Left ventricle myocardium superior (tissue), 1 donor: ENCODE measurements at places on chromosomes 3 and 15.

GRCh38 chr15:75661100-75661755, 13.5 kb downstream of the SNX33 start:
- peak; percentile 89 for DNase-seq

DNA sequence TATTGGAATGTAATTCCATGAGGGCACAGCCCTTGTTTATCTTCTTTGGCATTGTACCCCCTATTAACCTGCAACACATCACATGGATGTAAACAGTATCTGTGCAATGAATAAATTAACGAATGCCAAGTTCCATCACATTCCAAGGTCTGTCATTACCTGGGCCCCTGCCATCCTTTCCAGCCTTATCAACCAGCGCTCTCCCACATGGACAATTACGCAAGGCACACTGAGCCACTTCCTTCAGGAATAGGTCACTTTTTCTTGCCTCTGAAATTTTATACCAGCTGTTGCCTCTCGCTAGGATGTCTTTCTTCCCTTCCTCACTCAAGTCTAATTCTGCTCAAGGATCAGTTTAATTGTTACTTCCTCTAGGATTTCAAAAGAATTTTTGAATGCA, 1051.8 kb upstream of the CFAP20DC start:
- peak; percentile 41 for DNase-seq

DNA sequence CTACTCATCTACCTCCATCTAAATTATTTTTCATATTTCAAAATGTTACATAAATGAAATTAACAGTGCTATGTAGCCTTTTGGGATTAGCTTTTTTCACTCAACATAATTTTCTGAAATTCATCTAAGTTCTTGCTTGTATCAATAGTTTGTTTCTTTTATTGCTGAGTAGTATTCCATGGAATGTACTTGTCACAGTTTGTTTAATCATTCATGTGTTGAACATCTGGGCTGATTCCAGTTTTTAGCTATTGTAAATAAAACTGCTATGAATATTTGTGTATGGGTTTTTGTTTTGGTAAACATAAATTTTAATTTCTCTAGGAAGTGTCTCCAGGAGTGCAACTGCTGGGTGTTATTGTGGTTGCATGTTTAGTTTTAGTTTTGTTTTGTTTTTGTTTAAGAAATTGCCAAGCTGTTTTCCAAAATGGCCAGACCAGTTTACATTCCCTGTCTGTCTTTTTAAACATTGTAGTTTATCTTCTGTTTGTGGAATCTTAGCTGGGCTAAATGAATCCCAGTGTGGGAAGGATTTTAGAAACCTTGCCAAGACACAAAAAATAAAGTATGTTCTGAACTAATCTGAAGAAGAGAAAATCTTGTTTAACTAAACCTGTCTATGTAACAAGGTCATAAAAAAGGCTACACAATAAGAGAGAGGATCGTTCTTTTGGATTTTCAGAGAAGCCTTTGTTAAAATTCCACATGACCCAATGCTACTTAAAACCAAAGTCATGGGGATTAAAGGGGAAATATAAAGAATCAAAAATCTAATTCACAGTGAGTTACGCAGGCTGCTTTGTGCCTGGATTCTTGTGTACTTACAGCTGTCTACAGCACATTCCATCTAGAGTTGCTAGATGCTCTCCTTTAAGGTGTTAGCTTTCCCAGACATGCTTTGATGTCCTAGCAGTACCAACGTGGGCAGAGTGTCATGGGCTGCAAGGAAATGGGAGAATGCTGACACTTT, 129.2 kb upstream of the SUCLG2 start:
- DNase-seq = no peak

DNA sequence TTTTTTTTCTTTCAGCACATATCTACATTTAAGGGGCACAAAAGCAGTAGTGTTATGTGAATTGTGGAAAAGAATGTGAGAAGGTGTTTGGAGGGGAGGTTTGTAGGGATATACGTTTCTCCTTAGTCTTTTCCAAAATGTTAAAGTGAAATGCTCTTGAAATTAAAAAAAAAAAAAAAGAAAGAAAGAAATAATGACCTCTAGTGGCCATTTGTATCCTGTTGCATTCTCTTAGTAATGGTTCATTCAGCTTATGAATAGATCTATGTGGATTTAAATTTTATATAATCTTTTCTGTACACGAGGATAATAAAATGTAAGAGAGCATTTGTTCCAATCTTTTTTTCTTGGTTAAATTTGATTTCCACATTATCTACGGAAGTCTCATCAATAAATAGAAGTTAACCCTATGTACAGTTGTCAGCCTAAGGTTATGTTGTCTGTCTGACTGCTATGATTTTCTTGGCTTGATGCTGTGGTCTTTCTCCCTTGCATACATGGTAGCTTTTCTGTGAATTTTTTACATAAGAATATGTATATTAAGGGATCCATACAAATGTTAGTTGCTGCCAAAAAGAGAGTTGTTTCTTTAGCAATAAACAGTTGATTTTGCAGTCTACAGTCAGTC, 1.7 kb downstream of the P2RY13 start:
- DNase-seq = no peak

- DNase-seq = no peak
These were observed 373.1 kb downstream of the VPS13C start for GRCh38 chr15:61687124-61687523.

DNA sequence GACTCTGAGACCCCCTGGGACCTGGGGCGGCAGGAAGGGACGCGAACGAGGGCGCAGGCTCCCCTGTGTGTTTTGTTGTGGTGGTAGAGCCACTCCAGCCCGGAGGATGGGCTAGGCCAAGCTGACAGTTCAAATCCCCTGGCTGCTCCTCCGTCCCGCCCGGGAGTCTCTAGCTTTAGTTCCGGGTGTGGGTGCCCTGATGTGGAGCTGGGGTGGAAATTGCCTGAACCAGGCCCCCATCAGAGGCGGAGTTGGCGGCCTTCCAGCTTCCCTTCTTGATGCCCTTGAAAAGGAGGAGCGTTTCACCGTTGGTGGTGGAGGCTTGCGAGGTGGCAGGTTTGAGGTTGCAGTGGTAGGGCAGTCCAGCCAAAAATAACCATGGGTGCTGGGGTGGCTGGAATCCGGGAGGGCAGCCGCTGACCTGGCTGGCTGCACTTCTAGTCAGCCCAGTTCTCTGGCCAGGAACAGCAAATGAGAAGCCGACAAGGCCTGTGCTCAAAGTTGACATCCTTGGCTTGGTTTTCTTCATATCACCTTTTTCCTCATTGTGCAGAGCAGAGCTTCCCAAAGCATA, 817 bp downstream of the CLK3 start:
- DNase-seq = peak; percentile 88

- no peak for DNase-seq
These were observed 44.7 kb downstream of the IFT57 start for GRCh38 chr3:108177536-108177935.

DNA sequence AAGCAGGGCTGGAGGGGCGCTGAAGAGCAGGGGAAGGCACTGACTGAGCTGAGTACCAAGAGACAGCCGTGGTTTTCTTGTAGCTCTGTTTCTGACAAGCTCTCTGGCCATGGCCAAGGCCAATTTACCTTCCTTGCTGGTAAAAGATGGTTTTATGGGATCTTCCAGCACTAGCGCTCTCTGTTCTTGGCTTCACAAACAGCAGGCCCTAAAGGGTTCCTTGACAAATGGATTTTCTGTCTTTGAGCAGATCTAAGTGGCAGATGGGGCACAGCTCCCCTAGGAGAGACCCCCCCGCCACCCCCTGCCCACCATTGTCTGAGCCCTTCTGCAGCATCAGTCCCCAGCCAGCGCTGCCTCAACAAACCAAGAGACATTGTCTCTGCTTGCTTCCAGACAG, 66.6 kb downstream of the GAP43 start:
- DNase-seq = no peak

- DNase-seq = no peak
These were observed 37.3 kb upstream of the RFTN1 start for GRCh38 chr3:16550676-16551341.

DNA sequence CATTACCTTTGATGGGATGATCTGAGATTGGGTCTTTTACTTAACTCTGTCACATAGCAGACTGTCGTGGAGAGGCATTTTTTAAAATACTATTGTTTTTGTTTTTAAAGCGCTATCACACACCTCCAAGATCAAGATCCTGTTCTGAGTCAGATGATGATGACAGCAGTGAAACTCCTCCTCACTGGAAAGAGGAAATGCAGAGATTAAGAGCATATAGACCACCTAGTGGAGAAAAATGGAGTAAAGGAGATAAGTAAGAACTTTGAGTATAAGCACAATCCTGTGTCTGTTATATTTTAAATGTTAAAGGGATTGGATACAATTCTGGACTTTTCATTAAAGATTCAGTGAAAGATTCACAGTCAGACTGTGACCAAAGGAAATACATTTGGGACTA, 18.4 kb upstream of the ZBTB47 start:
- DNase-seq = no peak

DNA sequence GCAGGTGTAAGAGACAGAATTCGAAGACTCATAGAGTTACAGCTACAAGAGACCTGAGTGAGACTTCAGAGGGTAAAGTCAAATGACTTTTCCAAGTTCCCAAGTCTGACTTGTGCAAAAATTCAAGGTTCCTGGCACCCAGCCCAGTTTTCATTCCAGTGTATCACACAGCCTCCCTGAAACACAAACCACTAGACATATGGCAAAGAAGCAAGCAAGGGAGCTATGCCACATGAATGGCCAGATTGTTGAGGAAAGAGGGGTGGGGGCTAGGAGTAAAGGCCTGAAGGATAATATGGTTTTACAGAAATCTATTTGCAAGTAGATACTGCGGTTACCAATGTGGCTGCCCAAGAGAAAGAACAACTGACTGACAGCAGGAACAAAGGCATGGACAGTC, 301.2 kb downstream of the MECOM start:
- no peak for DNase-seq

- no peak for DNase-seq
These were observed 210.6 kb downstream of the ATP8B4 start for GRCh38 chr15:49908236-49908932.

GRCh38 chr3:156649681-156650080, 24.7 kb upstream of the TIPARP start:
- no peak for DNase-seq

DNA sequence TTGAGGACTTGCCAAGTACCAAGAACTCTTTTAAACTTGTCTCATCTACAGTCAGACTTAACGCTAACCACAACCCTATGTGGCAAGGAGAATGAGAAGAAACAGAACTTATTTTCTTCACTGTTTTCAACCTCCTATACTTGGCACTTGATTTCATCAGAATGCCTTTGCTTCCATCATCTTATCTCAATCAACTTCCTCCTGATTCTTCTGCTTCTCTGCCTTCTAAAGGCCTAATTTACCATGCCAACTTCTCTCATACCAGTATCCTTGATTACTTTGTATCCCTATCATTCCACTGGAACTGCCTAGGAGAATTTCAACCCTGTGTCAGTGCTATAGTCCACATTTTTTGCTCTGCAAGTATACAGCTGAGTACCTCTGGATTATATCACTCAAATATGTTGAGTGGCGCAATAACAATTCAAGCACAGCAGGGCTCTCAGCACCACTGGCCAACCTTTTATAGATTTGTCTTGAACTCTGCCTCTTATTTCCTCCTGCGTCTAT, 413.6 kb downstream of the ROBO1 start:
- no peak for DNase-seq

DNA sequence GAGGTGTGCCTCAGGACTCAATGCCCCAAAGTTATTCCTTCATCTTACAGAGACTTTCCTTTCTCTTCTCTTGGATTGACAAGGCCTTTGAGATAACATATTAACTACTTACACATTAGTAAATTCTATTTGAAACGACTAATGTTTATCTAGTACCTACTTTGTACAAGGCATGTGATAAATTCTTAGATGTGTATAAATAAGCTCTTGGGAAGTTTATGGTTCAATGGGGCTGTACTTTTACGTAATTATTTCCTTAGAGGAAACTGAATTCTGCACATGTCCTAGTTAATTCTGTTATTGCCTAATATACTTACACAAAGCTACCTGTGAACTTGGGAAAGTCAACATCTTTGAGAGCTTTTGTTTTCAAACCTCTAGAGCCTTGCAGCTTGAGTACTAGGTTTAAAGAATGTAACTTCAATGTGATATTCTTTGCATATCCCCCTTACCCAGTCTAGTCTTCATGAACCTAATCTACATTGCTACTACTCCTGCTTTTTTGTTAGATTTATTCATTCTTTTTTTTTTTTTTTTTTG, 58.5 kb upstream of the RAP2B start:
- no peak for DNase-seq

GRCh38 chr15:42401544-42402454, 42.5 kb downstream of the CAPN3 start:
- no peak for DNase-seq

DNA sequence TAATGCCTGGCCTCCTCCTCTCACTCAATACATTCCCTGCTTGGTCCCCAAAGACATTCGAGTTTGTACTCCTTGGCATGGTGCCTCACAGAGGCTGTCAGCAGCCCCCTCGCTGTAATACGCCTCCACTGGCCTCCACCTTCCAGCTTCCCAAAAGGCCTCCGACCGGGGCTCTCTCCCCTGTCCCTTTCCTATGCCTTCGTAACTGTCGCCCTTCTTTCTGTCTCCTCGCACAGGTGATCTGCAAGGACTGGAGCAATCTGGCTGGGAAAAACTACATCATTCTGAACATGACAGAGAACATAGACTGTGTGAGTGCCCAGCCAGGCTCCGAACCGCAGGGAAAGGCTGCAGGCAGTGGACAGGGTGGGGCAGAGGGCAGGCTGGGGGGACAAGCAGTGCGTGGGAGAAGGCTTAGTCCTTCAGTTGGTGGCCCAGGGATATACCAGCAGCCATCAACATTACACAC, 10.7 kb upstream of the ABTB1 start:
- DNase-seq = no peak

GRCh38 chr3:40663280-40663679, 138.5 kb downstream of the ZNF621 start:
- no peak for DNase-seq

DNA sequence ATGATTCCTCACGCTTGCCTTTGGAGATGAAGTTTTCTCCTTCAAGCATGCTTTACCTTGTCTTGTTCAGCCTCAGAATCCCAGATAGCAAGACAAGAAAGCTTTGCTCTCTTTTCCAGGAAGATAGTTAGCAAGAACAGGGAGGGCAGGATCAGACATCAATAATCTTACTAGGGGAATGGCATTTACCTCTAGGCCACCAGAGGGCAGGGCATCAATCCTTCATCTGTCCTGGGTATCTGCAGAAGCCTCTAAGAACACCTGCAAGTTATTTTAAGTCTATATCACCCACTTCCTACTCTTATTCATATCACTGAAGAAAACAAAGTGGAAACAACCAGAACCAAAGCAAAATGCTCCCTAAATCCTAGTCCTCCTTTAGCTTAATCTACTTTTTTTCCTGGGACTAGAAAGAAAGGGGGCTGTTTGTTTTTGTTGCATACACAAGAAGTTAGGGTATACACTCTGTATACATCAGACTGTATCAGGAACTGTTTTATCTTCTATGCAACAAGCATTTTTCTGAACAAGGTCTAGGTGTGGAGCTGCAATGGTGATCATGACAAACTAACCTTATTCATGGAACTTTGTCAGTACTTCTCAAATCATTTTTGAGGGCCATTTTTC, 862.5 kb downstream of the CADM2 start:
- DNase-seq = no peak
